ENCODE measurements at places on chromosomes 13 and 19.

GRCh38 chr19:58350871-58351557 is 2.3 kb downstream of the A1BG start:
- no peak for DNase-seq

DNA sequence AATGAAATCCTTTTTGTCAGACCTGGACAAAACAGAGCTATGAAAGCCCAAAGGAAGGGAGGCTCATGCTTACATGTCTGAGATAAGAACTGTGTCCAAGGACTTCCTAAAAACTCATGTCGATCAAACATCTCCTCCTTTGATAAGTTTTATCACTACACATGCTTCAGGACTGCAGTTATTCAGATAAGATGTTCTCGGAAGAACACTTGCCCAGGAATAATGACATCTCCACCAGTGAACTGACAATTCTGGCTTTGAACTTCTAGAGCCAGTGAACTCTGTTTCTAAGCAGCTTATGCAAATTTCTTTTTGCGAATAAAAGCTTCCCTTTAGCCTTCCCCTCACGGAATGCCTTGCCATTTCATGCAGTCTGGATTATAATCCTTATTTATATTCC is 561.6 kb downstream of the TBC1D4 start:
- no peak for DNase-seq

- no peak for DNase-seq
Observed at GRCh38 chr19:7410946-7411345, 62.2 kb downstream of the ARHGEF18 start.

- DNase-seq = peak; percentile 36
Observed at GRCh38 chr19:54266133-54266532, 9.1 kb upstream of the LILRB5 start.

DNA sequence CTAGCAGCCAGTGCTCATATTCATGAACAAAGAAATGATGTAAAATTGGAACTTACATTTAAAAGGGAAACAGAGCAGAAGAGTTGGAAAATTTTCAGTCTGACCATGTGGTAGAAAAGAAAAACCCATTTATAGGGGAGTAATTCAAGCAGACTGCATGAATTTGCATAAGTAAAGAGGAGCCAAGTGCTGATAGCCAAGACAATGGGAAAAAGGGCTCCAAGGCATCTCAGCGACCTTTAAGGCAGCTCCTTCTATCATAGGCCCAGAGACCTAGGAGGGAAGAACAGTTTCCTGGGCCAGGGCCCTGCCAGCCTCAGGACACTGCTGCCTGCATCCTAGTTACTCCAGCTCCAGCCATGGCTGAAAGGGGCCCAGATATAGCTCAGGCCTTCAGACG is 7.5 kb downstream of the DNAJC3 start:
- no peak for DNase-seq

GRCh38 chr19:55146078-55146704 is 2.8 kb downstream of the TNNT1 start:
- no peak for DNase-seq

- no peak for DNase-seq
Observed at GRCh38 chr19:50908336-50908735, 2.9 kb downstream of the KLK4 start.

DNA sequence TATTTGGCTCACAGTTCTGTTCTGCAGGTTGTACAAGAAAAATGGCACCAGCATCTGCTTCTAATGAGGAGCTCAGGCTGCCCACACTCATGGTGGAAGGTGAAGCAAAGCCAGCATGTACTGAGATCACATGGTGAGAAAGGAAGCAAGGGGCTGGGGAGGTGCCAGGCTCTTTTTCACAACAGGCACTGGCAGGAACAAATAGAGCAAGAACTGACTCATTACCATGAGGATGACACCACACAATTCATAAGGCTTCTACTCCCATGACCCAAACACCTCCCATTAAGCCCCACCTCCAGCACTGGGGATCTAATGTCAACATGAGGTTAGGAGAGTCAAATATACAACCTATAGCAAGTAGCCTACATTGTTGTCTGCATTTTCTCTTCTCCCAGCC is 522.6 kb downstream of the RFC3 start:
- DNase-seq = no peak

- DNase-seq = no peak
Observed at GRCh38 chr19:49953416-49953815, 7.6 kb downstream of the SIGLEC11 start.

GRCh38 chr13:24251525-24251924 is 57.9 kb upstream of the C1QTNF9 start:
- no peak for DNase-seq

GRCh38 chr19:338421-338820 is 6.2 kb downstream of the MIER2 start:
- DNase-seq = no peak

DNA sequence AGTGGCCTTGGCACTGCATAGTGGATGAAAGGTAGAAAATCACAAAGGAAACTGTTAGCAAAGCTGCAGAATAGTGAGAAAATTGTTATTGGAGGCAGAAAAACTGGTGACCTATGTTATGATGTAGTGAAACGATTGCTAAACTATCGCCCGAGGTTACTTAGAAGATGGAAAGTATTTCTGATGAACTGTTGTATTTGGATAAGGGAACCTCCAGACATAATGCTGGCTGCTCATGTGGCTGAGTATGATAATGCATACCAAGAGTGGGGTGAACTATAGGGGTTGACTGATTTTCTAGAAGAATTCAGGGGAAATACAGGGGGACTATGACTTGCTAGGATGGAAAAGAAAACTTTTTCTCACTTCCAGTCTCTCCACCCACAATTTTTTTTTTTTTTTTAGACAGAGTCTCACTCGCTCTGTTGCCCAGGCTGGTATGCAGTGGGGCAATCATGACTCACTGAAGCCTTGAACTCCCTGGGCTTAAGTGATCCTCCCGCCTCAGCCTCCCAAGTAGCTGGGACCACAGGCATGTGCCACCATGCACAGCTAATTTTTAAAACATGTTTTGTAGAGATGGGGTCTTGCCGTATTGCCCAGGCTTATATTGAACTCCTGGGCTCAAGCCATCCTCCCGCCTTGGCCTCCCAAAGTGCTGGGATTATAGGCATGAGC is 4.4 kb upstream of the EID2 start:
- no peak for DNase-seq

DNA sequence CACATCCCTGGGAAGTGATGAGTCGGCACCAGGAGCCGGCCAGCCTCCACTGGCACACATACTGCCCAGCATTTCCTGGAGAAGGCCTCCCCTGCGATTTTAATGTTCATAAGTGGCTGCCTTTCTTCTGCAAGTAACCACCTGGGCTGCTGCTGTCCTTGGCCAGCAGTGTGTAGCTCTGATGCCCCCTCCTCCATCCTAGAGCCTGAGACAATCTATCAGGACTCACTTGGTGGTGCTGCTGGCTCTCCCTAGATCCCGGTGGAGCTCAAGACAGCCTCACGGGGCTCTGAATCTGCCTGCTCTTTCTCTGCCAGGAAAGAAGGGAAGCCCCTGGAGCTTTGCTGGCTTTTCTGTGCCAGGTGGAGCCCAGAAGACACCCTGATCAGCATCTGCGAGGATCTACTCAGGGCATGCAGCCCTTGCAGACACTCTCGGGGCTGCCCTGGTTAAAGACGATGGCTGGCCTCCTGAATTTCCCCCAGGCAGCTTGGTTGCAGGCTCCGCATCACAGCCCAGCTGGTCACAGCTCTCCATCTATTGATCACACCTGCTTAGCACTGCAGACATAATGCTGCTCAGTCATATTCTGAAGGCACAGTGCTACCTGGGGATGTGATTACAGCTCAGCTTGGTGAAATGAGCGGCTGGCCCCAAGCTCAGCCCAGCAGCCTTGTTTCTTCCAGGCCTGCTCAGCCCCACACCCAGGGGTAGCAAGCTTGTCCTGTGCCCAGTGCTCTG is 122.3 kb downstream of the ZDHHC20 start:
- DNase-seq = no peak

GRCh38 chr13:46995874-46996273 is 99.0 kb upstream of the HTR2A start:
- peak; percentile 16 for DNase-seq

- no peak for DNase-seq
Observed at GRCh38 chr13:109687559-109688448, 98.6 kb downstream of the IRS2 start.

GRCh38 chr19:55255618-55256423 is 3.0 kb downstream of the PPP6R1 start:
- DNase-seq = no peak

GRCh38 chr19:15666883-15667282 is 6.0 kb upstream of the CYP4F12 start:
- no peak for DNase-seq

- no peak for DNase-seq
Observed at GRCh38 chr13:62875118-62875640, 1459.5 kb upstream of the PCDH20 start.

- DNase-seq = peak; percentile 41
Observed at GRCh38 chr19:17135001-17135853, 59.6 kb downstream of the MYO9B start.

DNA sequence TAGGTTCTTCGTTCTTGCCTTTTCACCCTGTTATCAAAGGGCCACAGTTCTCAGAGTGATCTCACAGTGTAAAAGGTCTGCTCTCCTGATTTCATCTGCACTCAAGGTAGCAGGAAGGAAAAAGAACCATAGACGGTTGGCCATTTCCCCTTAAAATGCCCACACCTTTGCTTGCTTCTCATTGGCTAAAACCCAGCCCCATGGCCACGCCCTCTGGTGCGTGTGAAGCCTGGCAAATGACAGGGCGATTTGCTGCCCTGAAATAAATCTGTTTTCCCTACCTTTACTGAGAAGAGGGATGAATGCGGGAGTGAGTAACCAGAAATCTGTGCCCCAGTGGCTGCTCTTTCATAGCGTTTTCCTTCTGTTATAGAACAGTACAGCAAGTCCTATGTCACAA is 269.3 kb downstream of the POU4F1 start:
- DNase-seq = no peak

- no peak for DNase-seq
Observed at GRCh38 chr13:113245849-113246796, 36.7 kb downstream of the CUL4A start.

- no peak for DNase-seq
Observed at GRCh38 chr13:69980799-69981198, 126.8 kb upstream of the ATXN8OS start.

DNA sequence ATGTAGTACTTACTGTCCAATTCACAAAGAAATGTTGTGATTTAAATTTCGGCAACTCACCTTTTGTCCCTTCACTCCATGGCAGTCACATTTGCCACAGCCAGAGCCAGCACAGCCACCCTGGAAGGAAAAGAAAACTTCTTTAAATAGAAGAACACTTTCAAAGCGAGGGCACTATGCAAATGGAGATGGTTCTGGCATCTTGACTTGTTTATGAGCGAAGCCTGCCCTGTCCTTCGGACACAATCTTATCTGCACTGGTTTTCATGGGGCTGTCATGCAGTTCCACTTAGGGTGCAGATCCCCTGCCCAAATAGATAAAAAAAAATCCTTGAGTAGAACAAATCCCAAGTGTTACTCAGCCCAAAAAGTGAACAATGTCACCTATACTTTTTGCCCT is 64.3 kb downstream of the COL4A1 start:
- DNase-seq = no peak

- DNase-seq = no peak
Observed at GRCh38 chr13:22198001-22198400, 527.1 kb downstream of the FGF9 start.

DNA sequence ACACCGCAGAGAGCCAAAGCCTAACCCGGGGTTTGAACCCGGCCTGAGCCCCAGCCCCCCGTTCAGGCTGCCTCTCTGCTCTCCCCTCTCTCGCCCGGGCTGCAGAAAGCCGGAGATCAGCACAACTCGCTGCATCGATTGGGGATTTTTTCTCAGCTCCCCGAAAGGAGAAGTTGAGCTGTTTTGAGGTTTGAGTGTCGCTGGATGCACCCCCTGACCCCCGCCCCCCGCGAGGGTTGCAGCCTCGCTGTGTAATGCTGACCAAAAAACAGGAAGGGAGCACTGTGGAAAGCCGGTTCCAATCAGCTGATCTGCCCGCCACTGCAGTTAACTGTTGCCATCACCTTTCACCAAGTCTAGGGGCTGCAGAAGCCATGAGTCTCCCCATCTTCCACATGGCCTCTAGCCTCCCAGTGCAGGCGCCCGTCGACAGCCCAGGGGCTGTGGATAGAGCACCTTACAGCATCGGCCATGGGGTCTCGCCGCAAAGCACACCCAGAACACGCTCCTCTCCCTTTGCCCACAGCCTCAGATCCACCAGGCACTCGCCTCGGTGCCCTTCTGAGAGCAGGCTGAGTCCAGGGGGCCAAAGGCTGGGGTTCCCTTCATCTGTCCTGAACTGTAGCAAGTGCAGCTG is 34.5 kb downstream of the MYO9B start:
- peak; percentile 59 for DNase-seq

DNA sequence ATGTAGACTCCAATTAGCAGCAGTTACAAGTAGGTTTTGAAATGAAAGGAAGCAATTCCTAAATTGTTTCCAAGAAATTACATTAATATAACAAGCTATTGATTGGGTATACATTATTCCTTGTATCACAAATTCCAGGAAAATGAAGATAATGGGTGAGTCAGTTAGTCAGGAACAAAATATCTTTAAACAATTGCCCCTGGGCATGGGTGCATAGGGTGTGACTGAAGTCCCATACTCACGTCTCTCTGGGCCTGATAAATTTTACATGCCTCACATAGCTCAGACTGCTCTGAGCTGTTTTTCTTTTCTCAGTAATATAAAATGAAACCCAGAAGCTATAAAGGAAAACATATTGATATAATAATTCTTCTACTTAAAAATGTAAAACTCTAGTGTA is 87.8 kb downstream of the FNDC3A start:
- no peak for DNase-seq

DNA sequence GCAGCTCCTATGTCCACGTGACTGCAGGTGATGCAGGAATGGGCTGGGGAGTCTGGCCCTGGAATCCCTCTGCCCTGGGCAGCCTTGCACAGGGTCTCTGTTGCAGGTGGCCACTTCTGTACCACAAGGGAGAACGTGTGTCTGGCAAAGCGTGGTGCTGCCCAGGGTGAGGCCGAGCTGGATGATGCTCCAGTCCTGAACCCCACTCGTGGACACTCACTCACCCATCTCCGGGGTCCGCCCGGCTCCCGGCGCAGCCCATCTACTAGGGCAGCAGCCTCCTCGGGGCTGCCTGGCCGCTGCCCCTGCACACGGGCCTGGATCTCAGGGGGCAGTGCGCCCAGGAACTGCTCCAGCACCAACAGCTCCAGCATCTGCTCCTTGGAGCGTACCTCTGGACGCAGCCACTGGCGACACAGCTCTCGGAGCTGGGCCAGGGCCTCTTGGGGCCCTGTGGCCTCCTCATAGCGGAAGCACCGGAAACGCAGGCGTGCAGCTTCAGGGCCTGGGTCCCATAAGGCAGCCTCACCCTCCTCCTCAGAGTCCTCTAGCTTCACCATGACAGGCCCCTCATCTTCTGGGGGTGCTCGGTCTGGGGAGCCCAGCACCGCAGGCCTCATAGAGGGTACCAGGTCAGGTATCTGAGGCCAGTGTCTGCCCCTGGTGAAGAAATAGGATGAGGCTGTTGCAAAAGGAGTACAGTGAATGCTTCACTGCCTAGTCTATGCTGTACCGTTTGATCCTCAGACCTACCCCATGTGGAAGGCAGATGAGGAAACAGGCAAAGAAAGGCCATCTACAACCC is 2.2 kb downstream of the MZF1 start:
- DNase-seq = no peak

- peak; percentile 57 for DNase-seq
Observed at GRCh38 chr19:38792250-38793111, 3.5 kb downstream of the LGALS7B start.

GRCh38 chr13:67023130-67023876 is 206.8 kb downstream of the PCDH9 start:
- DNase-seq = no peak

All from GM19239 (cell line).